ENCODE measurements at places on chromosomes 7 and 10.

DNA sequence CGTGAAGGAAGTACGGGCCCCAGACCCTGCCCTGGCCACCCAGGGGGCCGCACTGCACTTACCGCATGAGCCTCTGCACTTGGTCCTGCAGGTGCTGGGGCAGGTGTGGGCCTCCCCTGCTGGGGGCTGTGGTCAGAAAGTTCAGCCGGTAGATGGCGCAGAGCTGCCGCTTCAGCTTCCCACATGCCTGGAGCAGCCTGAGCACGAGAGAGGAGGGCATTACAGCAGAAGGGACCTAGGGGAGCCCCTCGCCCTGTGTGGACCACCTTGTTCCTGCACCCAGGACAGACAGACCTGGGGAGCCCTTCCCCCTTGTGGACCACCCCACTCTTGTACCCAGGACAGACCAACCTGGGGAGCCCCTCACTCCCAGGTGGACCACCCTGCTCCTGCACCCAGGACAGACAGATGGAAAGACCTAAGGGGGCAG, 8.7 kb upstream of the PYROXD2 start:
- DNase-seq = no peak

DNA sequence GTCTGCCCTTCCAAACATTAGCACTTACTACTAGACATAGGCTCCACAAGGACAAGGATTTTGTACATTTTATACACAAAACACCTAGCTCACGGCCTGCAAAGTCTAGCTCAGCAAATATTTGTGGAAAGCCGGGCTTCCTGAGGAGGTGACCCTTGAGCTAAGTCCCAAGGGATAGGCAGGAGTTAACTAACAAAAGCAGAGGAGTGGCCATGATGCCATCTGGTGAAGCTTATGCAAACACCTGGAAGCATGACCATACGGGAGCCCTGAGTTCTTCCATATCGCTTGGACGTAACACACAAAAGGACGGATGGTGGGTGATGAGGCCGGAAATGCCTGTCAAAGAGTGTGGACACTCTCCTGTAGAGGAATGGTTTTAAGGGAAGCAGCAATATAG, 25.9 kb upstream of the YAE1 start:
- DNase-seq = no peak

DNA sequence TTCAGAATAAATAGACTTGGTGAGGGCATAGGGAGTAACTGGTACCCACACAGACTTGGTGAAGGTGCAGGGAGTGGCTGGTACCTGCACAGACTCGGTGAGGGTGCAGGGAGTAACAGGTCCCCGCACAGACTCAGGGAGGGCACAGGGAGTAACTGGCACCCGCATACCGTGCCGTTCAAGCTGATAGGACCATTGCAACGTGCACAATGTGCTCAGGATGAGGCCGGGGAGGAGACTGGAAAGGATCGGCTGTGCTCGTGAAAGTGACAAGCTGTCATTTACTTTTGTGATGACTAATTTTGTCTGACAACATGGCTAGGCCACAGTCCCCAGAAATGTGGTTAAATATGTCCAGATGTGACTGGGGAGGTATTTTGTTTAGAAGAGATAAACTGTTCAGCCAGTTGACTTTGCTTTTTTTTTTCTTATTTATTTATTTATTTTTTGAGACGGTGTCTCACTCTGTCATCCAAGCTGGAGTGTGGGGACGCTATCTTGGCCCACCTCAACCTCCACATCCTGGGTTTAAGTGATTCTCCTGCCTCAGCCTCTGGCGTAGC, 76.2 kb upstream of the NMT2 start:
- DNase-seq = no peak

GRCh38 chr10:30383356-30383755, 34.3 kb upstream of the MTPAP start:
- DNase-seq = no peak

DNA sequence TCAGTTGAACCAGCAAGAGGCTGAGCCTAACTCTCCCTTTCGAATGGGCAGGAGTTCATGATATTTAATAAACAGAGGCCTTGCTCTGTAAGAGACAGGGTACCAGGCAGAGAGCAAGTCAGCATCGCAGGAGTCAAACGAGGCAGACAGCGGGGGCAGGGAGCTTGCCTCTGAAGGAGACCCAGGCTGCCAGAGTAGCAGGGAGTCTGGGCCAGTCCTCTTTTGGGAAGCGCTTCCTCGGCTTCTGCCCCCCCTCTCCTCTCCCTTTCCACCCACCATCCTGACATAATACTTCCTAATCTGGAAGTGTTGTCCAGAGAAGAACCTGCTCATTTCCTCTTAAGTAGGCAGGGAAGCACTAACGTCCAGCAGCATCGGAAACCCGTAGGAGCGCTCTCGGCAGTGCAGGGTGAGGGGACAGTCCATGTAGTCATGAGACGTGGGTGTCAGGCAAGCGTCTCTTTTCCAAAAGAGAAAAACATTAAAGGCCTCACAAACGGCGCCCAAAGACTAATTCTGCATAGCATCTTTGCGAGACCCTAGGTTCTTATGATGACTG, 171.1 kb downstream of the EGFR start:
- DNase-seq = no peak

DNA sequence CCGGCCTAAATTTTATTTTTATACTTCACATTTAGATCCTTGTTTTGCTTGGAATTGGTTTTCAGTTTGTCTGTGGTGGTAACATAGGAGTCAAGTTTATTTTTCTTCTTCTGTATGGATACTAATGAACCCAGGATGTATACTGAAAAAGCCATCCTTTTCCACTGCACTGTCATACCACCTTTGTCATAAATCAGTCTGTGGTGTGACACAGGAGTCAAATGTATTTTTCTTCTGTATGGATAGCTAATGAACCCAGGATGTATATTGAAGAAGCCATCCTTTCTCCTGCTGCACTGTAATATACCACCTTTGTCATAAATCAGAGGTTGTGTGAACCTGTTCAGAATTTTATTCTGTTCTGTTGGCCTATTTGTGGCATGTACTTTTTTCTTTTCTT, 21.4 kb downstream of the VPS26A start:
- no peak for DNase-seq

DNA sequence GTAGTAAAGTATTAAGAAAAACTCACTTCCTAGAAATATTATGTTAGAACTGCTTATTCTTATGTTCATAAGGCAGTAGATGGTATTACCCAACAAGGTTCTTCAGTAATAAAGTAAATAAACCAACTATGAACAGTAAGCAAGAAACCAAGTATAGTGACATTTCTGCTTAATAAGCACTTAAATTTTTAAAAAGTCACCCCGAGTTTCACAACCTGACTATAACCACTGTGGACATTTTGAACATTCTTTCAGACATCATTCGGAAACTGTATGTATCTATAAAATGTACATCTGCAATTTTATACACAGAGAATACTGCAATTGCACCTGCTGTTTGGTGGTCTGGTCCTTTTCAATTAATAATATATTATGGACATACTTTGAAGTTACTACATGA, 1073.6 kb downstream of the XPNPEP1 start:
- DNase-seq = no peak

DNA sequence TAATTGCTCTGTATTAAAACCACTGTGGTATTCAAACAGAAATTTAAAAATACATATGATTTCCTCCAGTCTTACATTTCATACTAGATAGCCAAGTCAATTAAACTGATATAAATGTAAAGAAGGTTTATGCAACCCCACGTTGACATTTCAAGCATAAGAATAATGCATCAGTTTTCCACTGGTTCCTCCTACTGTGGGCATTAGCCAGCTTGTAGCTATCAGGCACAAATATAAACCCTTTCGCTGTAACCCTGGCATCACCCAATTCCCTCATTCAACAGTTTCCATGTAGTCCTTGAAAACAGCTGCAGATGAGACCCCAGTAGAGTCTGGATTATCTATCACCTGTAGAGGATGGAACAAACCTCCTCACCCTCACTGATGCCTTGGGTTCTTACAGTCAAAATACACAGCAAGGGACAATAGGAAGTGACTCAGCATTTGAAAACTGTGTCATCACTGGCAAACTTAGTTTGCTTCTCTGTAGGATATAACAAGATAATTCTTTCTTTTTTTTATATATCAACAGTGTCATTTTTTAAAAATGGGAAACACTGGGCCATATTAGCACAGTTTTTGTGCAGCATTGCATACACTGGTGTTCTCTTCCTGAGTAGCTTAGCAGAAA, 113.0 kb downstream of the PDE1C start:
- no peak for DNase-seq

DNA sequence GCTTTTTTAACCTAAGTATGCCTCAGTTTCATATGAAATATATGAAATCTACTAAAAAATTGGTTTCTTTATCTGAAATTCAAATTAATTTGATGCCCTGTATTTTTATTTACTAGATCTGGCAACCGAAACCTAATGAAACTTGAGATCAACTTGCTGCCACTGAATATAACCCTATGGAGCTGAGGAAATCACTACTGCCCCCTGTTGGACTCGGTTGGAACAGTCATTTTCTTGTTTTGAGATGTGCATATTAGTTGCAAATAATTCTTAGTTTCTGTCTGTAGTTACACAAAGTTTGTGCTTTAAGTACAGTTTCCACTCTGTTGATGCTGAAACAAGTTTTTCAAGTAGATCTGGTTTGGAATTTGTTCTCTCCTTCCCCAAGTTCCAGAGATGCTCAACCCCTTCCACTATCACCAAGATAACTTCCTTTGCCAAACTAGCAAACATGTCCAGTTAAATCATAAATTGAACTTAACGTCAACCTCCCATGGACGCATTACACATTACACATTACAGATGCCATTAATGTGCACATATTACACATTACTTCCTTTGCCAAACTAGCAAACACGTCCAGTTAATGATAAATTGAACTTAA, 22.2 kb upstream of the EXOC4 start:
- DNase-seq = peak; percentile 8

GRCh38 chr10:92834331-92834730, 14.0 kb upstream of the EXOC6 start:
- no peak for DNase-seq

GRCh38 chr7:133815611-133816210, 311.4 kb upstream of the LRGUK start:
- DNase-seq = no peak

- no peak for DNase-seq
These were observed 115.4 kb downstream of the SDK1 start for GRCh38 chr7:3416453-3416852.

DNA sequence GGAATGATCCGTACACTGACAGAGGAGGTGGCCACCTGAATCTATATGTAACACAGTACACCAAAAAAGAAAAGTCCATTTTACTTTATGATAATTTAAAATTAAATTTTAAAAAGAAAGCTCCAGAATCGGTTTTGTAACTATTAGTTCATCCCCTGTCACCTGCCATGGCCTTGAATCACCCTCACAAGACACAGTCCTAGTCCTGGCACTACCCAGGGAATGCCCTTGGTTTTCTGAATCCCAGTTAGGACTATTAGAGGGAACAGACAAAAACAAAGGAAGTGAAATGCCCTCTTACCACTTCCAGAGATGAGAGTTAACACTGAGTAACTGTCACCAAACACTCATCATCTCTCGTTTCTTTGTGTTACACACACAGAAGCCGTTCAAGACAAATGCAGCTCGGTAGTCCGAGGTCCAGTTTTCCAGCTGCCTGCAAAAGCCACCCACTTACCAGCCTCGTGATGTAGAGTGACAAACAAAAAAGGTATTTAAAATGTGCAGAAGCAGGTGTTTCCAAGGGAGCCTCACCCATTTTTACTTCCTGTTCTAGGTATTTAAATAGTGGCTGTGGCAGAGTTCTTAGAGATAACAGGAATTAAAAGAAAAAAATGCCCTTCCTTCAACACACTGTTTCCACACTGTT, 6.1 kb downstream of the PTPRN2 start:
- no peak for DNase-seq

DNA sequence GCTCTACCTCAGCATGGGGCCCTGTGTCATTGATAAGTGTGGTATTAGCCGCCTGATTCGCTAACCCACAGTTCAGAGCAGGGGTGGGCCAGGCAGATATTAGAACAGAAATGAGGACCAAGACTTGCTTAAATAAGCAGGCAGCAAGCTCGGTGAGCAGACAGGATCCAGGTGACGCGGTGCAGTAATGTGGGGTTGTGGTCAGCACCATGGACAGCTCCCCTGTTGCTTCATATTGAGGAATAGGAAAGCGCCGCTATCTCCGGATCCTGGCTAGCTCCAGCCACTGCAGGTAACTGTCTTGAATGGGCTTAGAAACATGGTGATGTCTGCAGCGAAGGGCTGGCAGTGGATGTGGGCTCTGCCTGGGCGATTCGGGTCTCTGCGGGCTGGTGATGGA, 51.3 kb upstream of the GPR26 start:
- no peak for DNase-seq

DNA sequence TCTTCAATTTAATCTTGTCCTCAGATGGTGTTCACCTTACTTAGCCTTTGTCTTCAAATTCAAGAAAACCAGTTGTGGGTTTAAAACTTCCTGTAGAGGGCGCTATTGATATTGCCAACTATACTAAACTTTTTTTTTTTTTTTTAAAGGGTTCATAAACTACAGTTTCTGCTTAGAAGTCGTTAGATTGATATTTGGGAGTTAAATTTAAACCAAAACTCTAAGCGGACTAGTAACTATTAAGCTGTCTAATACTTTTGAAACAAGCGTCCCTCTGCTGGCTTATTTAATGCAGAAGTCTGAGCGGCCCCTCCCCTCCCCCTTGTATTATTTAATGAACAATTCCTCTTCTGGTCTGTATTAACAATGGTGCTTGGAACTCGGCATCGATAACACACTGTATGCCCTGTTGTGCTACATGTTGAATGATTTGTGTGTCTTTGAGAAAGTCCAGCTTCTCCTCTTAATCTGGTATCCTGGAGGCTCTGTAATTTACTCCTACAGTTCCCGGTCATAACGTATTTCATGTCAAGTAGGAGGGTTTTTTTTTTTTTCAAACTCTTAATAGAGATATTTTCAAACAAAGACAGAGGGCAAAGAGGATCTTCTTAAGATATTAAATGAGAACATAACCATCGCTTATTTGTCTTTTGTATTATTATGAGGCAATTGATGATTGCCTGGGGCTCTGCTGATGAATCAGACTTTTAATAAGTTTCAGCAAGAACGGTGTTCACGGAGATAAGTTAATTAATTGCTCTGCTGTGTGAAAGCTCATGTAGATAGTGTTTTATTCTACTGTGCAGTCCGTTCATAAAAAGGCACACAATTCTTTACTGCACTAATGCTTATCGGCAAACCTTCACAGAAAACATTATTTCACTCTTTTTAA, 22.6 kb upstream of the CREB5 start:
- no peak for DNase-seq

GRCh38 chr7:132336797-132337196, 239.5 kb downstream of the PLXNA4 start:
- no peak for DNase-seq

DNA sequence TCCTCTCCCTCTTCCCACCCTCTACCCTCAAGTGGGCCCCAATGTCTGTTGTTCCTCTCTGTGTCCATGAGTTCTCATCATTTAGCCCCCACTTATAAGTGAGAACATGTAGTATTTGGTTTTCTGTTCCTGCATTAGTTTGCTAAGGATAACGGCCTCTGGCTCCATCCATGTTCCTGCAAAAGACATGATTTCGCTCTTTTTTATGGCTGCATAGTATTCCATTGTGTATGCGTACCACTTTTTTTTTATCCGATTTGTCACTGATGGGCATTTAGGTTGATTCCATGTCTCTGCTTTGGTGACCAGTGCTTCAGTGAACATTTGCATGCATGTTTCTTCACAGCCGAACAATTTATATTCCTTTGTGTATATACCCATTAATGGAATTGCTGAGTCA, 51.7 kb upstream of the ATP6V0A4 start:
- DNase-seq = no peak

All from stimulated activated naive B cell treated with anti-CD40 and anti-IgM and Interleukin-4, amounts not matched to agents 10 μg/mL and 1 μg/mL and 100 μg/mL, for 72 hours (primary cell).